ENCODE measurements at places on chromosomes 2 and 18. TPM values are rescaled to one million over a fixed set of nuclear protein-coding genes. Genes with fewer than 3 reads are reported as not detected.

Gene GPR55
- total RNA-seq = not detected

Gene ANKRD30BL
- total RNA-seq = not detected

Gene MYCN
- 0.07 TPM for total RNA-seq

Gene HAT1
- total RNA-seq = 26.8 TPM

Gene CFC1
- total RNA-seq = not detected

Gene MROH2A
- total RNA-seq = not detected

Gene DGUOK
- total RNA-seq = 50.7 TPM

Gene PLCD4
- 2.0 TPM for total RNA-seq
